Activated CD8-positive, alpha-beta memory T cell treated with anti-CD3 and anti-CD28 coated beads for 1 hour (primary cell): ENCODE measurements at places on chromosomes 2 and 18.
A peak's percentile ranks its signal among the peaks of the same experiment; 100 is the strongest.

- peak; percentile 3 for DNase-seq
Measured at GRCh38 chr2:181058378-181059269, 78.2 kb downstream of the UBE2E3 start.

GRCh38 chr18:46842583-46842982 lies 74.7 kb downstream of the PIAS2 start:
- no peak for DNase-seq

GRCh38 chr2:9266711-9267110 lies 60.1 kb downstream of the ASAP2 start:
- no peak for DNase-seq

DNA sequence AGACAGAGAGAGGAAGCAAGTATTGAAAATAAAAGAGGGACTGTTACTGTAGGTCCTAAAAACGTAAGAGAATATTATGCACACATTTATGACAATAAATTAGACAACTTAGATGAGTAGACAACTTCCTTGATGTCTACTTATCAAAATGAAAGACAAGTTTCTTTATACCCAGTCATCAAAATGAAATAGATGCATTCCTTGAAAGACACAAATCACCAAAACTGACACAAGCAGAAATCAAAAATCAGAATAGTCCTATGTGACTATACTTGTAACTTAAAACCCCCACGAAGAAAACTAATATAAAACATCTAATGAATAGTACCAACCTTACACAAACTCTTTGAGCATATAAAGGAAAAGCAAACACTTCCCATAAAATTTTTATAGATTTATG lies 14.5 kb downstream of the RTN4 start:
- DNase-seq = no peak

DNA sequence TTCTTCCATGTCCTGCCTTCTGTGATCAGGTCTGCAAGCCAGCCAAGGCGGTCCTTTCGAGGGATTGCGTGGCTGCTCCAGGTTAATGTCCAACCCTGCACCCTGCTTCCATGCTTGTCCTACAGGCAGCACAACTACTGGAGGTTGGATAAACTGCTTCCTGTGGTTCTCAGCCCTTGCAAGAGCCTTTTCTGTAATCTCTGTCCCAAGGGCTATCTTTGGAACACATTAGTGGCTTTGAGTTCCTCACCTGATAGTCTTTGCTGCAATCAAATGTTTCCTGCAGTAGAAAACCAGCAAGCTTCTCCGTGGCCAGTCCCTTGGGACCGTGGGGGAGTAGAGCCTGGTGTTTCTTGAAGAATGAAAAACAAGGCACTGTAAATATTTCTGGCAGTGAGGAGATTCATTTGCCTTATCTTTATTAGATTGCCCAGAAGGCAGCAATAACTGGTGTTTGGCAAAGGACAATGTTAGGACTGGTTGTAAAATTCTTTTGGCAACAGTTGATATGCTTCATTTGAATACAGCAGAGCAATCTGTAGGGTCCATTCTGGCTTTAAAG lies 214.4 kb downstream of the FHOD3 start:
- DNase-seq = no peak

GRCh38 chr2:71546275-71546638 lies 92.9 kb downstream of the DYSF start:
- no peak for DNase-seq

DNA sequence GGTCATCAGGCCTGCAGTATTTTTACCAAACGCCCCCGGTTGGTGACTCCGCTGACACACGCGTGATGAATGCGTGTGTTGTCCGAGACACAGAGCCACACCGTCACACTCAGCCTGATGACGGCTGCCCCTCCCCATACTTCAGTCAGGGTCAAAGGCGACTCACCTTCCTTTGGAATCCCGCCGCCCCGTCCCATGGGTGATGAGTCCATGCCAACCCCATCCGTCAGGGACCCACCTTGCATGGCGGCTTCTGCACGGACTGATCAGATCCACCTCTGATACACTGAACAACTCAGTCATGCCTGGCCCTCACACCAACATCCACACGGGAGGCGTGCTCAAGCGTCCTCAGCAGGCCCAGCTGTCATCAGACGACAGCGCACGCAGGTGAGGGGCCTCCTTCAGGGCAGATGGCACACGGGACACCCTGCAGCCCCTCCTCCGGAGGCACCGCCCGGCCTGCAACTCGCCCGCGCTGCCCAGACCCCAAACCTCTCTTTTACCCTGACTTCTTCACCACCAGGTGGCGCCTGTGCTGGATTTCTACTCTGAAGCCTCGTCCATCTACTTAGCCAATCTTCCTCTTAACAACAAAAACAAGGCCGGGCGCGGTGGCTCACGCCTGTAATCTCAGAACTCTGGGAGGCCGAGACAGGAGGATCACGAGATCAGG lies 89.2 kb downstream of the ZNF516 start:
- peak; percentile 29 for DNase-seq

- DNase-seq = no peak
Measured at GRCh38 chr2:70525032-70525431, 28.6 kb downstream of the TGFA start.

GRCh38 chr2:224401641-224402342 lies at the start of gene FAM124B:
Gene FAM124B (minus strand): TSS chr2:224402107. CDS start chr2:224401768, 339 bp downstream.
- DNase-seq = peak; percentile 9

DNA sequence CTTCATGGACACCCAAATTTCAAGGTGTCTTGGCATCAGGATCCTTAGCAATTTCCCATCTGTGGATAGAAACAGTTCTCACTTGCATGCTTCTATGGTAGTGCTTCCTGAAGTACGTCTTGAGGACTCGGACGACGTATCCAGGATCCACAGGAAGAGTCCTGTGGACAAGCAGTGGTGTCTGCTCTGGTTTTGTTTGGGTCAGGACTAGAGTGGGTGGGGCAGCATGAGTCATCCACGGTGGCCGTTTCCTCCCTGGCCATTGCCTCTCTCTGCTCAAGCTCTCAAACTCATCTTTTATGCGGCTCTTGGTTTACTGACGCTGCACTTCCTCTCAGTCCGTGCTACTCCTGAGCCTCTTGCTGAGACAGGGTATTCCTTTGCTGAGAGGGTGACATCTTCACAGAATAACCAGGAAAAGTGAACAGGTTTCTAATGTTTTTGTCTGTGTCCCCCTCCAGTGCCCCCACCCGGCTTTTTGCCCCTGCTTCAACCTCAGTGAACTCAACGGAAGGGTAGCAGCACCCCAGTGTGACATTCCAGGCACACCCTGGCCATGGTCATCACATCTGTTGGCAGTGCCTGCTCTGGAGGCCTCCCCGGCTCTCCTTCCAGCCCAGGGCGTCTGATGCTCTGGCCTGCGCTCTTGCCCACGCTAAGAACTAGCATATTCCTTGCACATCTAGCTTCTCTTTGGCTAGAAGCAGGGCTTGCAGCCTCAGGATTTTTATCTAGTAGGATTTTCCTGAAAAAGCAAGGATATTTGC lies 62.2 kb downstream of the ARMC9 start:
- DNase-seq = no peak

DNA sequence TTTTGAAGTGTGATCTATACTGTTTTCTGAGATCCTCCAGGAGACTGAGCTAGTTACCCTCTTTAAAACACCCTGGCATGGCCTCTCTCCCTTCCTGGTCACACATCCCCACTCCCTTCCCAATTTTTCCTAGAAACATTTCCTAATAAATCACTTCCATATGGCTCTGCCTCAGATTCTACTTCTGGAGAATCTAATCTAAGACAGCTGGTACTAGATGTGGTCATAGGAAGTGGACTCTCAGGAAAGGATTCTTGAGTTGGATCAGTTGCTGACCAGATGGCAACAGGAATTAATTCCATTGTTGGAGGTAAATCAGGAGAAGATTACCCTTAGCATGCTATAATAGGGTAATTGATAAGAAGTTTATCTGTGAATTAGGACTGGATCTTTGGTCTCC lies 310.5 kb downstream of the SATB2 start:
- no peak for DNase-seq

GRCh38 chr2:6960659-6961058 lies 43.4 kb downstream of the RNF144A start:
- DNase-seq = no peak

DNA sequence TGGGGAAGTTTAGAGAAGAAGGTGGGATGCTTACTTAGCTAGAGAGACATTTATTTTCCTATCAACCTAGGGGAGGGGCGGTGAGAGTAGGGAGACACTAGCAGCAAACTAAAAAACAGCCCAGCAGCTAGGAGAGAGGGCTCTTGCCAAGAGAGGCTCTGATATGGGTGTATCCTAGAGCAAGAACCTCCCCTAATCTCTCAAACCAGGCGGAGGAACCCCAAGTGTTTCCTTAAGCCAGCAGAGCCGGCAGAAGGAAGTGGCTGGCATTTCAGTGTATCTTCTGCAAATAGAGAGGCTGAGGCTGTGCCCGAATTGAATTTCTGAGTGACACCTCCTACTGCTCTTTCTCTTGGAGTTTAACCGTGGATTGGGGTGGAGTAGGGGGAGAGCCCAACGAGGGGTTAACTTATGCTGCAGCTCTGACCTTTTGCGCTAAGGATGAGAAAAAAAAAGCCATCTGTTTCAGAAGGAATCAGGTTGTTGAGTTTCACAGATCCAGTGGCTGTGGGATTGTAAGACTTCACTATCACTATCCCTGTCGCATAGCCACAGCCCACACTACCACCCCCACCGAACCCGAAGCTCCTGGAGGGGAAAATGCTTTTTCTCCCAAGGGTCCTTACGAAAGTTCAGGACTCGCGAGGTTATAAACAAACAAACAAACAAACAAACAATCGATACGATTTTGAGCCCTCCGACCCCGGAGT lies 1.4 kb downstream of the ST8SIA5 start:
- no peak for DNase-seq

- DNase-seq = no peak
Measured at GRCh38 chr2:105323111-105323510, 6.4 kb downstream of the TGFBRAP1 start.

DNA sequence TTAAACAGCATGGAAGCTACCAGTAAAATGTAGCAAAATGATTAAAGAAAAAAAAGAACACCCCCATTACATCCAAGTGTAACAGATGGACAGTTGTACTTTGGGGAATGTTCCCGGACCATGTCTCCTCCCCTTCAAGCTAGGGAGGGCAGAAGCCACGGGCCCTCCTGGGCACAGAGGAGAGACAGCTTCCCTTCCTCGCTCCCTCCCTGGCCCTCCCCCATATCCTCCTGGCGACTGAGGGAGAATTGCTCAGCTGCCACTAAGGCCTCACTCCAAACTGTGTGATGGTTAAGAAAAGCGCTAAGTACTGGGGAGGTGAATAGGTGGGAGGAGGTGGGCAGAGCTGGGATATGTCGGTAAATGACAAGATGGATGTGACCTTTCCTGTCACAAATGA lies 358.0 kb downstream of the HRH4 start:
- DNase-seq = no peak

DNA sequence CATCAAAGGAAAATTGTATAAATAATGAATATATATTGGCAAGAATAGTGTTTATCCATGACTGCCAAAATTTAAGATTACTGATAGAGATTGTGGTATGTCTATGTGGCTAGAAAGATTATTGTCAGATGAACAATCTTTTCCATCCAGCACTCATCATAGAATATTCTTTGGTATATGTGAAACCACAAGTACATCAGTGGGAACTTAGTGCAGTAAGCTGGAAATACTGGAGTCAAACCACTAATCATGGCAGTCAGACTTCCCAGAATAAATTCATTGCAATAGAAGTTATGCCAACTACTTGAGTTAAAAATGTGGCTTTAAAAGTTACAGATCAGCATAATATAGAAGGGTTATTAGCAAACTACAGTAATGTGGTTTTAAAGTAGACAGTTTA lies 310.3 kb downstream of the GULP1 start:
- no peak for DNase-seq

GRCh38 chr2:232492236-232492848 lies 4.7 kb upstream of the ECEL1 start:
- DNase-seq = no peak

- no peak for DNase-seq
Measured at GRCh38 chr2:37011130-37011529, 44.8 kb upstream of the STRN start.

- no peak for DNase-seq
Measured at GRCh38 chr2:24203787-24204150, 28.9 kb downstream of the FAM228A start.

DNA sequence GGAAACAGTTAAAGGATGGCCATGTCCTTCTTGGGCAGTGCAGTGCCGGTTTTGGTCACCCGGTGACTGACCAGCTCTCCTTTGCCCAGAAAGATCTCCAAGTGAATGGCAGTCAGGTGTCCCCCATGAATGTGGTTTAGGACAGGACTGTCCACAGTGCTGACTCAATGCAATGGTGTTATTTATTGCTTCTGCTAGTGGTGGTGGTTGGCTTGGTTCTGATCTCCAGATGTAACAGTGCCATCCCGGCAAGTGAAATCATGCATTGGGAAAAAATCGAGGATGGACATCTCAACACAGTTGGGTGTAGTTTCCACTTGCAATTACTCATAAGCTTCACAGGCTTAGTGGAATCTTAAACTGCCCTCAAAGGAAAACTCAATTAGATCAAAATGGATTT lies 81.9 kb downstream of the TGOLN2 start:
- DNase-seq = no peak

DNA sequence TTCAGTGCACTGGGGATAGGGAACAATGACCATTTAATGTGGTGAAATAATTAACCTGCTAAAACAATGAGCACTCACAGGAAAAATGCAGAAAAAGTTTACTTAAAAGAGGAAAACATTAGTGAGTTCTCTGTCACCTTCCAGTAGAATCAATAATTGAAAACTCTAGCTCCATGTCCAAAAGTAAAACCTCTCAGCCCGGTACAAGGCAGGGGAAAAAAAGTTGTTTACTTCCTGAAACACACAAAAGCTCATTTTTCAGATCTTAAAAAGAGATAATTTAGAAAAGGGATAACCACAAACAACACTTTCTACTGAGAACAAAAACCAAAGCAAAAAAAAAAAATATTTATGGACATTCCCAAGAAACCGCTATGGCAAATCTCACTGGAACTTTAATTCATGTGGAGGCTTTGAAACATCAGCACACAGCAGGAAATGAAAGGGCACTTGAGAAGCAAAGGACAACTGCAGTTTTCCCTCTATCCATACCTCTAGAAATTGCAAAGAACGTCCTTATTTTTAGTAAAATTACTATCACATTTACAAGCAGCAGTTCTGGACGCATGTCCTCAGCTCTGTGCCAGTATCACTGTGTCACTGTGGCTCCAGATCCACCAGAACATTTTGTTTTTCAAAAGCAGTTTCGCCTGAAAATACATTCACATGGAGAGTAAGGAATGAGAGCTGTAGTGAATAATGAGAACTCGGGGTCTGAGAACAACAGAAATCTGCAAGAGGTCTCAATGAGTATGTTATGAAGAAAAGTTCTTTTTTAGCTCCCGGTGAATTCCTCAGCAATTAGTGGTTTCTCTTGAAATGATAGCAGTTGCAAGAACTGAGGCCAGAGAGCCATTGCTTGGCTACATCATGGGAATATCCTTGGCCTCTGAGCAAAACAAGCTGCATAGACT lies 44.7 kb upstream of the DNAH7 start:
- DNase-seq = no peak

DNA sequence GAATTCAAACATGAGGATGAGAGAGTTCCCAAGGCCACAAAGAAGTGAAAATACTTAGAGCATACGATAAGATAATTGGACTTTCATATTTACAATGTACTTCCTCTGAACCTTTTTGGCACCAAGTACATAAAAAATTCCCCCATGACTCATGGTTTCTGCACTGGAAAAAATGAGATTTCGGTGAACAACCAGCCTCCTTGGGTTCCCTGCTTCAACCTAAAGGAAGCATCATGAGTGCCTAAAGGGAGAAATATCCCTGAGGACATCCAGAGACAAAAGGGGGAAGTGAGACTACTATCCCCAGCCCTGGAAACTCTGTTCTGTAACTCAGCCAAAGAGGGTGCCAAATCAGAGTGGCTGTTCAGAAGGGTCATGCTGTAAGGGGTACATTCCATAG lies 562.7 kb upstream of the SLC39A10 start:
- no peak for DNase-seq

GRCh38 chr2:75074228-75074627 lies 115.8 kb downstream of the POLE4 start:
- no peak for DNase-seq
